ENCODE measurements at places on chromosomes 3 and 15. TPM values are rescaled to one million over a fixed set of nuclear protein-coding genes. Genes with fewer than 3 reads are reported as not detected.

Gene TM4SF18
- polyA plus RNA-seq: 0.46 TPM

Gene GOLGA8H
- polyA plus RNA-seq: 0.36 TPM

Gene DNAH1
- polyA plus RNA-seq: 7.7 TPM

Gene FHIT
- 2.4 TPM for polyA plus RNA-seq

Gene TRPM1
- polyA plus RNA-seq: not detected

Gene TPRG1
- 1.1 TPM for polyA plus RNA-seq

Gene TNFAIP8L3
- 13.5 TPM for polyA plus RNA-seq

Gene EDEM1
- 3.6 TPM for polyA plus RNA-seq

Gene CAV3
- polyA plus RNA-seq: not detected

Gene SLC2A2
- not detected for polyA plus RNA-seq

Gene GNAI2
- 125 TPM for polyA plus RNA-seq

Gene OR5K2
- not detected for polyA plus RNA-seq

Gene STXBP5L
- polyA plus RNA-seq: under 0.01 TPM

All from sigmoid colon (tissue), 7 donors.